ENCODE measurements at places on chromosomes 5 and 9.
A peak's percentile ranks its signal among the peaks of the same experiment; 100 is the strongest.

GRCh38 chr5:141866096-141866495 lies 12.1 kb downstream of the PCDH1 start:
- DNase-seq: peak; percentile 79

DNA sequence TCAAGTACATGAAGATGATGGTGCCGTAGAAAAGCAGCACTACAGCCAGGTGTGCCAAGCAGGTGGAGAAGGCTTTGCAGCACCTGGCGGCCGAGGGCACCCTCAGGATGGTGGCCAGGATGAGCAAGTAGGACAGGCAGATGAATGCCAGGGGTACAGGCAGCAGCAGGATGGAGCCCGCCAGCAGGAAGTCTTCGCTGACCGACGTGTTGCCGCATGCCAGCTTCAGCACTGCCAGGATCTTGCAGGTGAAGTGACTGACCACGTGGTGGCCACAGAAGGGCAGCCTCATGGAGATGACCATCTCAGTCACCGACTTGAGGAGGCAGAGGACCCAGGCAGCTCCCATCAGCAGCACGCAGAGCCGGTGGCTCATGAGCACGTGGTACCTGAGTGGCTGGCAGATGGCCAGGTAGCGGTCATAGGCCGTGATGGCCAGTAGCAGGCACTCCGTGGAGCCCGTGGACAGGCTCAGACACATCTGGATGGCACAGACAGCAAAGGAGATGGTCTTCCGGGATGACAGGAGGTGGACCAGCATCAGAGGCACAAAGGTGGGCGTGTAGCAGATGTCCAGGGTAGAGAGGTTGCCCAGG lies 482 bp downstream of the OR13J1 start:
- DNase-seq: no peak

DNA sequence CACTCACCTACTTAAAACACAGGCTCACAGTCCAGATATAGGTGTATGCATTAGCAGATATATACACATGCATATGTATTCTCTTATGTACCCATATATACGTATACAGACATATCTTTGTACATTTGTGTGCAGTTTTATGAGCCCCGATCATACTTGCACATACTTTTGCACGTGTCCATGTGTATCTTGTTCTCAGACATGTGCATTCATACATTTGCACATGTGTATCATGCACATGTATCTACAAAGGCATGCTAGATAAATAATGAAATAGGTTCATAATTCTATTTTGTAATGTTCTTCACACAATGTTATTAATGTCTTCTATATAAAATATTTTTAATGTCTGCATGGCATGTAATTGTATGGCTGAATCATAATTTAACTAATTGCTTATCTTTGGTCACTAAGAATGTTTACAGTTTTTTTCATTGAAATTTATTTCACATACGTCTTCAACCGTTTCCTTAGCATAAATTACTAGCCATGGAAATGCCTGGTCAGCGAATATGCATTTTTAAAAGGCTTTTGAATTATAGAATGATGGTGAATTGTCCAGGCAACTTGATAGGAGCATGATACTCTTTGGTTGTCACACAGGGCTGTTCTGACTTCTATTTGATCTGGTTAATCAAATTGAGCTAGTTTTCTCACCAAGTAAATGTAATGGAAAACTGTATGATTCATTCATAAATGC lies 2.6 kb downstream of the NDFIP1 start:
- DNase-seq: no peak

- DNase-seq: no peak
These were observed 840.4 kb upstream of the WWC1 start for GRCh38 chr5:167451076-167451475.

DNA sequence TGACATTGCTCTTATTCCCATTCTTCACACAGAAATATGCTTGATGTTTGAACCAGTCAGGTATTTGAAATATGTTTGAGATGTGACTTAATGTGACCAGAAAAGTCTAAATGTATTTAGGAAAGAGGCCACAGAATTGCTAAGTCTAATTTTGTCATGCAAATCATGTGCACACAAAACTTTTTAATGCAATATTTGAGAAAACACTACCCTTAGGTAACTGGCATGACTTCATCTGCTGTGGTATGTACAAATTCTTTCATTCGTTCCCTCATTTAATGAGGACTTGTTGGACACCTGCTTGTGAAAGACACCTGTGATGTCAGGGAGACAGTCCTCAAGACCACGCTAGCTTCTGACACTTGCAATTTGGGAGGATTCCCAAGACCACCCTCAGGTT lies 21.1 kb upstream of the SLC46A2 start:
- DNase-seq: no peak

GRCh38 chr5:154345255-154345952 lies 100.4 kb upstream of the SAP30L start:
- no peak for DNase-seq

DNA sequence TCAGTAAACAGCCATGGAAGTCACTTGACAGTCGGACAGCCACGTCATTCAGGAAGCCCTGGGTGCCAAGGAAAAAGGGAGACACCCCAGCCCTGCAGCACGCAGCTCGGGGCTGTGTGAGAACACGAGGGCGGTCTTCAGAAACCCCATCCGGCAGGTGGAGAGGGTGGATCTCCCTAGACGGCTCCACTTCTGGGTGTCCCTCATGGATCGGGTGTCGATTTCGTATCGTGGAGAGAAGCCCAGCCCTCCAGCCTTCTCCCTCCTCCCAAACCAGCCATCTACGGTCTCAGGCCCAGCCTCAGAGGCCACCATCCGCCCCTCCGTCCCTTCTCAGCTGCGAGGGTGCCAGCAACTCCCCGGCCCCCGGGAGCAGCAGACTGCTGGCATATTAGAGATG lies 65.5 kb upstream of the BARHL1 start:
- peak; percentile 42 for DNase-seq

- no peak for DNase-seq
These were observed 321.0 kb downstream of the AGTPBP1 start for GRCh38 chr9:85420750-85421149.

DNA sequence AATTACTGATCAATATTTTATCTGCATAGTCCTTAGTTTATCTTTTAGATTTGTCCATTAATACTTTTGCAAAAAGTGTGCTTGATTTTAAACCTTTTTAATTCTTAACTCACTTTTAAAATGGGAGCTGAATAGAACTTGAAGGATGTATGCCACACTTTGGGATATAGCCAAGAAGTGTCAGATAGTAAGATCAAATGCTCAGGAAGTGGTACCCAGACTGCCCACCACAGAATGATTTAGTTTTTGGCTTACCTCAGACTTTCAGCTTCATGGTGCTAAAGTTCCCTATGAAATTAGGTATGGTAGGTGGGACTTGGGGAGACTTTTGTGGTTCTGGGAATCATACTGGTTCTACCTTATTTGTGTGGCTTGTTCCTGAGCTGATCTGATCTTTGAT lies 14.7 kb downstream of the FOCAD start:
- DNase-seq: no peak

DNA sequence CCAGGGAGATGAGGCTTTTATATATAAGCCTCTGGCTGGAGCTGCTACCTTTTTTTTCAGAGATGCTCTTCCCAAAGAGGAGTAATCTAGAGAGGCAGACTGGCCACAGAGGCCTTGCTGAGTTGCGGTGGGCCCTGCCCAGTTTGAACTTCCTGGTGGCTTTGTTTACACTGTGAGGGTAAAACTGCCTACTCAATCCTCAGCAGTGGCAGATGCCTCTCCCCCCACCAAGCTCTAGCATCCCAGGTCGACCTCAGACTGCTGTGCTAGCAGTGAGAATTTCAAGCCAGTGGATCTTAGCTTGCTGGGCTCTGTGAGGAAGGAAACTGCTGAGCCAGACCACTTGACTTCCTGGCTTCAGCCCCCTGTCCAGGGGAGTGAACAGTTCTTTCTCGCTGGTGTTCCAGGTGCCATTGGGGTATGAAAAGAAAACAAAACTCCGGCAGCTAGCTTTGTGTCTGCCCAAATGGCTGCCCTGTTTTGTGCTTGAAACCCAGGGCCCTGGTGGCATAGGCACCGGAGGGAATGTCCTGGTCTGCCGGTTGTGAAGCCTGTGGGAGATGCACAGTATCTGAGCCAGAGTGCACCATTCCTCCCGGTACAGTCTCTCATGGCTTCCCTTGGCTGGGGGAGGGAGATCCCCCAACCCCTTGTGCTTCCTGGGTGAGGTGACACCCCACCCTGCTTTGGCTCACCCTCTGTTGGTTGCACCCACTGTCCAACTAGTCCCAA lies 219.5 kb upstream of the IZUMO3 start:
- DNase-seq: no peak

DNA sequence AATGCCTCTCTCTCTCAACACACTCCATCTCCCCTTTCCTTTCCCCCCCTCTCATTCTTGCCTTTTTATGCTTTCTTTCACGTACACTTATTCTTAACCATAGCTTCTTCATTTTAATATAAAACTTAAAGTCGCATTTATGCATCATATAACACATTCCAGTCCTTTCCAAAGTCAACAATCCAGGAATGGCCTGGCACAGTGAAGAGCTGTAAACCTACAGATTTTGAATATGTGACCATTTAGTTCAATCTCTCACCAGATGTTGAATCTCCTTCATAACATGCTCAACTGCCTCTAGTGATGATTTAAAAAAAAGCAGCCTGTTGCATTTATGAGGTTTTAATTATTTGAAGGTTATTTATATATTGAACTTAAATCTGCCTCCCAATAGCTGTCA lies 186.2 kb upstream of the GRAMD2B start:
- no peak for DNase-seq

- no peak for DNase-seq
These were observed 33.4 kb upstream of the NCS1 start for GRCh38 chr9:130138791-130139190.

DNA sequence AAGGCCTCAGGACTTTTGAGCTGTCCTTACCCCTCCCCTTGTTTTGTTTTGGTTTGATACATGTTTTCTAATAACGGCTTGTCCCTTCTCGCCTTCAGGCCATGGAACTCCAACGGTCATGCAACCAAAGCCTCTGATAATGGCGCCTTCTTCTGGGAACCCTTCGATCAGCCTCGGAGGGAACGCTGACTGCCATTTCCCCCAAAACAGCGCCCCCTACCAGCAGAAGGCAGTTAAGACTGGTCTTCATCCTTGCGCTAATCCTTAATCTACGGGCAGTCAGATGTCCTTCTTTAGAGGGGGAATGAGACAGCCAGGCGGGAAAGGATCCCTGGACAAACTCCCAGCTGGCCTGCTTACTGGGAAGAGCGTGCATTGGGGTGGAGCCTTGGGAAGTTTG lies 276.6 kb downstream of the ICE1 start:
- DNase-seq: no peak

GRCh38 chr5:96199713-96200183 lies 233.3 kb downstream of the PCSK1 start:
- DNase-seq: no peak

DNA sequence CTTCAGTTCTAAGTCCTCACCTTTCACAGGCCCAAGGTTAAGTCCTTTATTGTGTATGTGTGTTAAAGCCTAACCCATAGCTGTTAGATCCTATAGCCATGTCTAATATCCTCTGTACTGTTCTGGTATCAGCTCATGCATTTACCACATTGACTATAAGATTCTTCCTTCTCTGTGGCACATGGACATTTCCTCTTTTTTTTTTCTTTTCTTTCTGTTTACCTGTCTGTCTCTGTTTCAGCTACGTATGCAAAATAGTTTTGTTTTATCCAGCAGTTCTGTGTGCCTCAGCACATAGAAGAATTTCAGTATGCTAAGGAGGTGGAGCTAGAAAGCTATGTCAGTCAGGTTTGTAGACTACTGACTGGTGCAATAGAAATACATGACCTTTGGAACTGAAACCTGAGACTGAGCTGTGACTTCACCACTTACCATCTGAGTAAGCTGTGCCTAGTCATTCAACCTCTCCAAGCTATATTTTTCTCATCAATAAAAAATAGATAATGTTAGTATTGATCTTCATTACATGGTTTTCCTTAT lies 155.6 kb upstream of the VLDLR start:
- DNase-seq: peak; percentile 58

DNA sequence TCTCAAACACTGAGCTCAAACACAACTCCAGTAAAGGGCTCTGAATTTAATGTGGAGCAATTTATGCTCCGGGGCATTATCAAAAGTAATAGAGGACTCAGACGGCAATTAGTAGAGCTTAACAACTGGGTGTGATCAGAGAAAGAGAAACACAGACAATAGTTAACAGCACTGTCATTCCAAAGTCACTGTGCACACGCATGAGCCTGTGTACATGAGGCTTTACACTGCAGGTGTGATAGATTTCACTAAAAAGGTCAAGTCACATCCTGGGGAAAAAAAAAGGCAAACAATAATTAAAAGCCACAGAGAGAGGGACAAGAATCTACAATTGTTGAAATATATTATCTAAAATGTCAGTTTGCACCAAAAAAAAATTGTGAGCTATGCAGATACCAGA lies 956.5 kb downstream of the CDH18 start:
- no peak for DNase-seq

- DNase-seq: no peak
These were observed 7.1 kb downstream of the SPACA9 start for GRCh38 chr9:132885720-132886333.

- DNase-seq: no peak
These were observed 205.0 kb upstream of the TAS2R1 start for GRCh38 chr5:9834871-9835770.

- no peak for DNase-seq
These were observed 97.7 kb upstream of the IER5L start for GRCh38 chr9:129275626-129276247.

- no peak for DNase-seq
These were observed 326.7 kb upstream of the EFNA5 start for GRCh38 chr5:107997338-107997980.

- no peak for DNase-seq
These were observed 536.0 kb downstream of the GABRG2 start for GRCh38 chr5:162603443-162604070.

- peak; percentile 97 for DNase-seq
These were observed 549 bp upstream of the CARD19 start for GRCh38 chr9:93095205-93096130.

DNA sequence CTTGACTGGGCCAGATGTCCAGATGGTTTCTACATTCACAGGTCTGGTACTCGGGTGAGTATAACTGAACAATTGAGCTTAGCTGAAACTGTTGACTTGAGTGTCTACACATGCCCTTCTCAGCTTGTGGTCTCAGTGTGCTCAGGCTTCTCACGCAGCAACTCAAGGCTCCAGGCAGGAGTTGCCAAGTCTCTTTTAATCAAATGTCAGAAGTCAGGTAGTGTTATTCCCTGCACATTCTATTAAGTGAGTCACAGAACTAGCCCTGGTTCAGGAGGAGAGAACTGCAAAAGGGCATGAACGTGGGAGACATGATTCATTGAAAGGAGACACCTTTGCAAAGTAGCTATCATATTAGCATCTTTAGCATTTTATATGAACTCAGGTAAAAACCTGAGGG lies 199.3 kb upstream of the ACTBL2 start:
- DNase-seq: no peak

GRCh38 chr5:154118893-154119336 lies 71.6 kb upstream of the GALNT10 start:
- no peak for DNase-seq

DNA sequence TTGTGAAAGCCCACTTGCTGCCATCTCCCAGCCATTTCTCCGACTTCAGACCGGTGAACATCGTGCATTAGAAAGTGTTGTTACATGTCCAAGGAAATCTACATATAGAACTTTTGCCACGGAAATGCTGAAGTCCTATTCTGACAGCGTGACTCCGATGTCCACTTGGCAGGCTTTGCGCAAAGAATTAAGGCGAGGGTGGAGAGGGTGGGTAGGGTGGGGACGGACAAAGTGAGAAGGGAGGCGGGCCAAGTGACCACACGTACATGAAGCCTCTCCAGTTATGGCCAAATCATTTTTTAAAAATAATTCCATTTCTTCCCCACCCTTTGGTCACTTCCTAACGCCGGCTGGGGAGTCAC lies 460 bp upstream of the ACO1 start:
- DNase-seq: no peak

- no peak for DNase-seq
These were observed 68.5 kb downstream of the KIAA1958 start for GRCh38 chr9:112555101-112555643.
